ENCODE measurements at places on chromosomes 5 and 9.

DNA sequence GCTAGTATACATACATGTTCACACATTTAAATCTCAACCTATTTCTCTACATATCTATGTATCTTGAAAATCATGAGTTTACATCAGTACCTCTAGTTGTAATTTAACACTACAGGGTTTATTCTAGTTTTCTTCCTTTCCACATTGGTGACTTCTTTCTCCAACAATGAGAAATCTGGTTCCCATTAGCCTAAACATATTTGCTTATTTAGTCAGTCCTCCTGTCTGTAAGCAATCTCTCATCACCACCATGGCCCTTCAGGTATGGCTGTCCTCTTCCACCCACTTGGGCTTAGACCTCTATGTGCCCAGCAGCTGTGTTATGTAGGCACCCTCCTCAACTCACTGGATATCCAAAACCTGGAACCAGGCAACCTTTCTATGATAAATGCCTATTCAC is 8.0 kb upstream of the SPATA31D1 start:
- DNase-seq = no peak

GRCh38 chr5:147901599-147902039 is 4.7 kb downstream of the C5orf46 start:
- DNase-seq = no peak

DNA sequence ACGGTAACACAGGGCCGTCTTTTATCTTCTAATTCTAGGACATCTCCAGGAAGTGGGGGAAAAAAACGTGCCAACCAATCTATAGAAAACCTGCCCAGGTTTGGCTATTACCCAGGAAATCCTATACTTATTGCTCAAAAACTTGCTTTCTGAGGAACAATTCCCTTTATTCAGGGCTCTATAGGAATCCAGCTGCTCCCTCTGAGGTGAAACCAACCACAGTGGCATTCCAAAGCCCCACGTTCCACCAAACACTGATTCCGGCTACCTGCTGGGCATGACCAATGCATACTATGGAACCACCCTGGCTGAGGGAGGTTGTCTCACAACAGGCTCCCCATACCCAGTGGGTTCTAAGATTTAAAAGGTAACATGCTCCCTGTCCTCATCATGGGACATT is 57.6 kb downstream of the GLIS3 start:
- DNase-seq = no peak

GRCh38 chr9:112012026-112012902 is 115.7 kb downstream of the UGCG start:
- DNase-seq = no peak

- no peak for DNase-seq
Observed at GRCh38 chr5:98227489-98227888, 546.0 kb upstream of the RGMB start.

All from immature natural killer cell (primary cell).